ENCODE measurements at places on chromosomes 13 and 19. TPM values are rescaled to one million over a fixed set of nuclear protein-coding genes. Genes with fewer than 3 reads are reported as not detected.

- no peak for DNase-seq
Observed at GRCh38 chr19:15466851-15467733, 2.7 kb upstream of the RASAL3 start.

GRCh38 chr19:36379510-36379819 lies 464 bp upstream of the ZFP14 start:
- no peak for DNase-seq

- DNase-seq = no peak
Observed at GRCh38 chr13:83450591-83450990, 431.7 kb downstream of the SLITRK1 start.

DNA sequence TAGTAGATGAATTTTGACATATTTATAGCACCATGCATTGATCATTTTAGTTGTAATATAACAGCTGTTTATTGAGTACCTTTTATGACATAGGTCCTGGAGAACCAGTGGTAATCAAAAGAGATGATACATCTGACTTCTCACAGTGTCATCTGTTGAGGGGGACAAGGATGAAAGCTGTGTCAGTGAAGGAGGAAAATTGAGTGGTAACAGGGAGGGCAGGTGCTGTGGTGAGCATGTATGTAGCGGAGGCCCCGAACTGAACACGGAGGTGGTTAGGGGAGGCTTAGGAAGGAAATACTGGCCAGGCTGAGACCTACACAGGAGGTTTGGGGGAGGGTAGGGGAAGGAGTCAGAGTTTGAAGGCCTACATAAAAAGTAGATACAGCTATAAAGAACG lies 199.7 kb downstream of the GGACT start:
- DNase-seq = no peak

DNA sequence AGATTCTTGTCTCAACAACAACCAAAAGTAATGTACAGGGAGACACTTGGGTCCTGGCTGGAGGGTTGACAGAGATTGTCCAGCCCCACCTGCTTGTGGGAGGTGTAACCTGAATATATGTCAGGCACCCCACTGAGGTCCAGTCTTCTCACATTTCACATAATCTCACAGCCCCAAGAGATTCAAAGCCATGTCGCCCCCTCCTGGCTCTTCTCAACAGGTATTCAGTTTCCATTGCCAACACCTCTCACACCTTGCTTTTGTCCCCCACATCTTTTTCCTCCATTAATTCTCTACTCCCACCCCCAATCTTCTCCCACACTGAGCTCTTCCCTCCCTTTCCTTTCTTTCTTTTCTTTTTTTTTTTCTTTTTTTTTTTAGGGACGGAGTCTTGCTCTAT lies 11.2 kb downstream of the UNC13A start:
- no peak for DNase-seq

The CGB3 gene
- total RNA-seq = not detected

The NOSIP gene
- total RNA-seq = 129 TPM

The GRIN3B gene
- not detected for total RNA-seq

The CYP4F3 gene
- not detected for total RNA-seq

The CGB8 gene
- 0.61 TPM for total RNA-seq
